SJSA1 (cell line): ENCODE measurements at places on chromosomes 7 and 10.
A peak's percentile ranks its signal among the peaks of the same experiment; 100 is the strongest.

DNA sequence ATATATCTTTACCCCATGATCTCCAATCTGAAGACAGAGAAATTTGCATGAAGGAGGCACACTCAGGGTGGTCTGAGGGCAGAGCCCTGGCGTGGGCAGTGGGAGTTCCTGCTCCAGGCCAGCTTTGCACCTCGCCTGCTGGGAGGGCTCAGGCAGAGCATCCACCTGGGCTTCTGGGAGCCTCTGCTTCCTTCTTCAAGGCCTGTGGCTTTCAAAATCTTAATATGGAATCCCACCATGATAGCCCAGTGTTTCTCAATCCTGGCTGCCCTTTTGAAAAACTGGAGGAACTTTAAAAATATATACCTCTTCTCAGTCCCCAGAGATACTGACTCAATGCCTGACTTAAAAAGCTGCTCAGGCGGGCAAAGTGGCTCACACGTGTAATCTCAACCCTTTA, 36.7 kb upstream of the PSAP start:
- DNase-seq, result no peak

GRCh38 chr10:57162231-57162630, 801.2 kb upstream of the ZWINT start:
- no peak for DNase-seq

GRCh38 chr10:67670401-67670800, 25.6 kb downstream of the CTNNA3 start:
- DNase-seq, result no peak

DNA sequence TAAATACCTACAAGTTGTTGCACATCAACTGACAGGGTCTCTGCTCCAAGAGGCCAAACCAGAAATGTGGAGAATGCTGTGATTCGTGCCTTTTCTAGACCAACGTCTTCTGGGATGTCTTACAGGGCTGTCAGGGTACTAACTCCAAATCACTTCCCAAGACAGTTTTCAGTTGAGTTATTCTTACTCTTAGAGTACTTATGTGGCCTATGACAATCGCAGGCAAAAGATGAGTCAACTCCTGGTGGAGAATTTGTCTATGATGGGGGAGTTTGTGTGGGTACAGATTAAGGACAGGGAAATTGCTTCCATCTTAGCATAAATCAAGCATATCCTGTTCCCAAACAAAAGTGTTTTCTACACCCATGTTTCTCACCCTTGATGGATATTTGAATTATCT, 734.8 kb downstream of the TNS3 start:
- no peak for DNase-seq

DNA sequence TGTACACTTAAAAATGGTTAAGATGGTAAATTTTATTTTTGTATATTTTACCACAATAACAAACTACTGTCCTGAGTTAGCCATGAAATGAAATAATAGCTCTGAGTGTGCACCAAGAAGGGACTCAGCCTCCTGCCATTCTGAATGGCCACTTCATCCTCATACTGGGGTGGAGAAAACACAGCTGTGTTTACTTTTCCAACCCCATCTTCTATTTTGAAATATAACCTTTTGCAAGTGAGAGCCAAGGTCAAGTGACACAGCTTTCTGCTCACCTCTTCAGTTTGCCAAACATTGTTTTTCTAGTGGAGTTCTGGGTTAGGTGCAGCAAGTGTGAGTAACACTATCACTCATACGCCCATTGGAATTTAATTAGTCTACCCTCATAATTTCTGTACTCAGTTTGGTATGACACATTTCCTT, 107.4 kb upstream of the GLCCI1 start:
- DNase-seq, result no peak

DNA sequence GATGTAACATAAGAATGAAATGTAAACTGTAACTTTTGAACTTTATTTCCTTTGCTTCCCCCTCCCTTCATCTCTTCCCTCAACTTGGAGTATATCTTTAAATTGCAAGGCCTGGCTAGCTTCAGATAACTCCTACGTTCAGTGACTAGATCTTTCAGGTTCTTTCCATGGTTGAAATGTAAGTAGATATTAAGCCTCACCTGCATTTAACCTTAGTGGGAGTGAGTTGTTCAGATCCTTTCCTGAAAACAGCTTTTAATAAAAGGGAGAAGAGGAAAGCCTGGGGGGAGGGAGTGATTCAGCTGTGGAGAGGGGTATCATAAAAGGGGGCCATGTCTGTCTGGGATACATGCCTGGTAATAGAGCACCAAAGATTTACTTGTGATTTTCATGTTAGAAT, 19.0 kb upstream of the PRPS1L1 start:
- no peak for DNase-seq

DNA sequence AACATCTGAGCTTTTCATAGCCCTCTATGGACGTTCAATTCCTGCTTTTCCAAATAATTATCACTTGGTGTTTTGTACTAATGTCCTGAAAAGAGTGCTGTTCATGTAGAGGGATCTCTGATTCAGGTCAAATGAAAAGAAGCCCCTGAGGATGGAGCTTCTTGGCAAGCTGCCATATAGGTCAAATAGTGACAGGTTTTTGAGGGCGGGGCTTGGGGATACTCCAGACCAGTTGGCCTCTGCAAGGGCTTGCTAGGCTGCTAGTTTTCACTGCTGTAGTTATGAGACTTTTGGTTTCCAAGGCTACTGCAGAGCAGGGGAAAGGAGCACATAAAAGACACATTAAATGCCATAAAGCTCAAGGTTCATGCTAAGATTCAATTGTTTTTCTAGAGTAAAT, 257.2 kb upstream of the CACNA2D1 start:
- no peak for DNase-seq

DNA sequence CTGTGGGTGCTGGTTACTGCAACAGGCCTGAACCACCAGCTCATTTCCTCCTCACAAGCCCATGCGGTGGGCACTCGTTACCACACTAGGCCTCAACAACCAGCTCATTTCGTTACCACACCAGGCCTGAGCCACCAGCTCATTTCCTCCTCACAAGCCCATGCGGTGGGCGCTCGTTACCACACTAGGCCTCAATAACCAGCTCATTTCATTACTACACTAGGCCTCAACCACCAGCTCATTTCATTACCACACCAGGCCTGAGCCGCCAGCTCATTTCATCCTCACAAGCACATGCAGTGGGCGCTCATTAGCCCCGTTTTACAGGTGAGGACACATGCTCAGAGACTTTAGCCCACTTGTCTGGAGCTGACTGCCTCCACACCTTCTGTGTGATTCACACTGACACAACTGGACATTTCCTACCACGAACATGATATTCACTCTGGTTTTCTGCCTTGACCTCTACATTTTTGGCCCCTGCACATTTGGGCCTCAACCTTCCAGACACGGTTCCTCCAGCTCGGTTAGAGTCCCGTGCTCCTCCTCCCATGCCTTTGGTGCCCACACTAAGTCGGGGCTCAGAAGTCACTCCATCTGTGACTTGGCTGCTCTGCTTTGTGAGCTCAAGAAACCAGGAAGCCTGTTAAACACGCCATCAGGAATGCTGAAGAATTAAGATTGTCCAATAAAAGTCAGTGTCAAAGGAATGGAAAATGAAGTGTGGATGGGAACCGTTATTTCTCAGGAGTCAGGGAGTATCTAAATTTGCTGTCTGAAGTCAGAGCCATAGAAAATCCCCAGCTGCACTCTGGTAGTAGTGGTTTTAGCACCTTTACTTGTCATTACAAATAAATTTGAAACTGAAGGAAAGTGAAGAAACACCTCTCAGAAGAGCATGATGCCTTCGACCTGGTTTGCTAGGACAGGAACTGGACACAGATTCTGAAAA, 55.8 kb upstream of the LANCL2 start:
- no peak for DNase-seq

DNA sequence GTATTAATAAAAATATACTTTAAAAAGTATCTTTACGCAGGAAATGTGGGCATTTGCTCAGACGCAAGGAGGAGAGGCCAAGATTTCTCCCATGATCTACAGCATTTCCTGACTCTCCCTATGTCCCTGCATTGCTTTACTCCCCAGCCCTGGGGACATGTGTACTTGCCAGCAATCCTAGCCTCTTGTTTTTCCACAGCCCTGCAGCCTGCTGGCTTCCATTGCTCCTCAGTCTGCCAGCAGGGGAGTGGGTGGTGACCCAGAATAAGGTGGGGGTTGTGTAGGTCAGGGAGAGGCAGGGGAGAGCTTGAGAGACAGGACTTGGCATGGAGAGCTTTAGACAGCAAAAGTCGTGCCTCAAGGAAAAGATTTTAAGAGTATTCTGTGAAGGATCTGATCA, 307.7 kb downstream of the CDK14 start:
- DNase-seq, result no peak

- DNase-seq, result no peak
Observed at GRCh38 chr10:13528875-13529713, at the start of gene BEND7. BEND7 (minus strand) TSS chr10:13529014; CDS start chr10:13528533, 481 bp downstream.

DNA sequence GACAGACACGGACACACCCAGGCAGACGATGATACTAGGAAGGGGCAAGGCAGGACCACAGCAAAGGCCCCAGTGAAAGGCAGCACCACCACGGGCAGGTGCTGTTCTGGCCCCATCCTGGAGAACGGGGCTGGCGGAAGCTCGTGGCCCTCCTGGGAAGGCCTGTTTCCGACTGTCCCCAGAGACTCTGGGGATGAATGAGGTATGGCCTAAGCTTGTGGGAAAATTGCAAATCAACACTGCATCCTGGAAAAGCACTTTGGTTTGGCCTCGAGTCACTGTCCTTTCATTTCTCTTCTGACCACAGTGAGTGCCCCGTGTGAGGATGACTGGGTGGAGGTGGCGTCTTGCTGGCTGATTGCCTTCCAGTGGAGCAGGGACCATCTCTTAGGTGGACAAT, 81.6 kb upstream of the ANLN start:
- peak; percentile 42 for DNase-seq

GRCh38 chr10:80504897-80505465, 32.7 kb upstream of the SH2D4B start:
- no peak for DNase-seq

DNA sequence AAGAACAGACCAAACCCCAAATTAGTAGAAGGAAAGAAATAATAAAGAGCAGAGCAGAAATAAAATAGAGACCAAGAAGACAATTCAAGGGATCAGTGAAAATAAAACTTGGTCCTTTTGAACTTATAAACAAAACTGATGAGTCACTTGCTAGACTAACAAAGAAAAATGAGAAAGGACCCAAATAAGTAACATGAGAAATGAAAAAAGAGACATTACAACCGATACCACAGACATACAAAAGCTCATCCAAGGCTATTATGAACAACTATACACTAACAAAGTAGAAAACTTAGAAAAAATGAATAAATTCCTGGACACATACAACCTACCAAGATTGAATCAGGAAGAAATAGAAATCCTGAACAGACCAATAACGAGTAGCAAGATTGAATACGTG, 414.5 kb downstream of the HTR7 start:
- DNase-seq, result peak; percentile 39

- DNase-seq, result no peak
Observed at GRCh38 chr7:96314402-96315124, 7.3 kb downstream of the SLC25A13 start.

GRCh38 chr7:48087349-48087748, 1.7 kb upstream of the UPP1 start:
- peak; percentile 68 for DNase-seq

DNA sequence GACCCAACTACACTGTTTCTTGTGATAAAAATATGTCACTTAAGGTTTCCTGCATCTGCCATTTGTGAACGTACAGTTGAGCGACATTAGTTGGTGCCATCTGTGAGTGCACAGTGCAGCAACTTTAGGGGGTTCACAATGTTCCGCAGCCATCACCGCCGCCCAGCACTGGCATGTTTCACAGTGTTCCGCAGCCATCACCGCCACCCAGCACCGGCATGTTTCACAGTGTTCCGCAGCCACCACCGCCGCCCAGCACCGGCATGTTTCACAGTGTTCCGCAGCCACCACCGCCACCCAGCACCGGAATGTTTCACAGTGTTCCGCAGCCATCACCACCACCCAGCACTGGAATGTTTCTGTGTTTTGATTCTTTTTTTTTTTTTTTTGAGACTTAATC, 83.0 kb downstream of the MGMT start:
- DNase-seq, result no peak

GRCh38 chr7:70113536-70113935, 515.3 kb downstream of the AUTS2 start:
- no peak for DNase-seq

- no peak for DNase-seq
Observed at GRCh38 chr7:79489371-79489770, 35.9 kb upstream of the MAGI2 start.

GRCh38 chr7:32047075-32047474, 23.1 kb downstream of the PDE1C start:
- DNase-seq, result no peak

DNA sequence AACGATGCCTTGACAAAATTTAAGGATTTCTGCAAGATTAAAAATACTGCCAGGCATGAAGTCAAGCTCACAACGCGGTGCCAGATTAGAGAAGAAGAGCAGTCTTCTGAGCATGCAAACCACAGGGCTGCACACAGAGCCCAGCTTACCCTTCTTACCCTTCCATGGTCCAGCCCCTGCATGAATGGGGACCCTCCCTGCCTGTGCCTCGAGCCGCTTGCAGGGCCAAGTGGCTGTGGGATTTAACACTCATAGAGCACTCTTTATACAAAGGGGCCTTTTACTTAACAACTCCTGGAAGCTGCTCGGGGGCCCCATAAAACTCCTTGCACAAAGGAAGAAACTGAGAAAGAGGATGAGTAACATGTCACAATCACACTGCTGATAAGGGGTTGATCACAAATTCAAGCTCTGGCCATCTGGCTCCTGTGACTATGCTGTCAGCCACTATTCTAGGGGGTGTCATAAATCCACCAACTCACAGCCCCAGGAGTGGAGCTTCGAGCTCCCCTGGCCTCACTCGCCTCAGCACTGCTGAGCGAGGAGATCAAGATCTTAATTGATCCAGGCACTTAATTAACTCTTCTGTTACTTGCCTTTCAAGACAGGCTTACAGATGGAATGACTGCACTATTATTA, 514.8 kb downstream of the TNS3 start:
- DNase-seq, result no peak

DNA sequence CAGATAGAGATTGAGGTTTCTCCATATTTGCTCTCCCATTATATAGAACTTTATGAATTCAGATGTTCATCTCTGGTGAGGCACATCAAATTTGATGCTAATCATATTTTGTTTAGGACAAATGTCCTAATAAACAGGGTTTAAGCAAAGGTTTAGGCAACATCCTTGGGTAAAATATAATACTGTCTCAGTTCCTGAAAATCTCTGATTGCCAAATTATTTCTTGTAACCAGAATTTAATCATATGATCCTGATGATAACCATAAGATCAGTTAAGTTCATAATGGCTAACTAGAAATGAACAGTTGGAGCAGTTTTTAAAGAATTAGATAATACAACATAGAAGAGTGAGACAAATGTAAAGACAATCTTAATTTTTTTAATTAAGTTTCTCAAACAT, 18.6 kb downstream of the CUTC start:
- DNase-seq, result no peak

GRCh38 chr10:99605351-99605750, 14.9 kb downstream of the SLC25A28 start:
- DNase-seq, result no peak

- DNase-seq, result no peak
Observed at GRCh38 chr7:128053023-128053422, 21.8 kb upstream of the LRRC4 start.
